ENCODE measurements at places on chromosomes 2 and 18.

DNA sequence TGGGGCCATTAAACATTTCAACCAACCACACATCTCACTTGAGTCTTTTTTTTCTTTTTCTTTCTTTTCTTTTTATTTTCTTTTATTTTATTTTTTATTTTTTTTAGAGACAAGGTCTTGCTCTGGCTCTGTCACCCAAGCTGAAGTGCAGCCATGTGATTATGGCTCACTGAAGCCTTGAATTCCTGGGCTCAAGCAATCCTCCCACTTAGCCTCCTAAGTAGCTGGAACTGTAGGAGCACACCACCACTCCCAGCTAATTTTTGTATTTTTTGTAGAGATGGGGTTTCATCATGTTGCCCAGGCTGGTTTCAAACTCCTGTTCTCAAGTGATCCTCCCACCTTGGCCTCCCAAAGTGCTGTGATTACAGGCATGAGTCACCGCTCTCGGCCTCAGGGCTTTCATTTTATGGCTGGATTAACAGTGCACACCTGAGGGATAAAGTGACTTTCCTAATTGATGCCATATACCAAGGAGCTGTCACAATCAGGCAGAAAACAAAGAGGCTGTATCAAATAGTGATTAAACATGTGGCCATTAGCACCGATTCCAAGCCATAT, 21.5 kb downstream of the KIAA2012 start:
- DNase-seq: no peak

DNA sequence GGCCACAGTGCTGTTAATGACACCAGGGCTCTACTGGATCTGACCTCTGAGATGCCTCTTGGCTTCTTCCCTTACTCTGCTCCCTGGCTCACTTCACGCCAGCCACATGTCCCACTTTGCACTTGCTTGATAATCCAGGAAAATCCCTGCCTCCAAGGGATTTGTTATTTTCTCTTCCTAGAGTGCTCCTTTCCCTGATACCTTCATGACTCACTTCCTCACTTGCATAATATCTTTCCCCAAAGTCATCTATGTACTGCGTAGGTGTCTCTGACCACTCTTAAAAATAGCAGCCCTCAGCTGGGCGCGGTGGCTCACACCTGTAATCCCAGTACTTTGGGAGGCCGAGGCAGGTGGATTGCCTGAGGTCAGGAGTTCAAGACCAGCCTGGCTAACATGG, 572.3 kb downstream of the PLCL1 start:
- DNase-seq: no peak

GRCh38 chr2:201171259-201171814, 11.6 kb upstream of the CASP10 start:
- no peak for DNase-seq

- no peak for DNase-seq
These were observed 38.1 kb downstream of the AFTPH start for GRCh38 chr2:64562148-64562784.

DNA sequence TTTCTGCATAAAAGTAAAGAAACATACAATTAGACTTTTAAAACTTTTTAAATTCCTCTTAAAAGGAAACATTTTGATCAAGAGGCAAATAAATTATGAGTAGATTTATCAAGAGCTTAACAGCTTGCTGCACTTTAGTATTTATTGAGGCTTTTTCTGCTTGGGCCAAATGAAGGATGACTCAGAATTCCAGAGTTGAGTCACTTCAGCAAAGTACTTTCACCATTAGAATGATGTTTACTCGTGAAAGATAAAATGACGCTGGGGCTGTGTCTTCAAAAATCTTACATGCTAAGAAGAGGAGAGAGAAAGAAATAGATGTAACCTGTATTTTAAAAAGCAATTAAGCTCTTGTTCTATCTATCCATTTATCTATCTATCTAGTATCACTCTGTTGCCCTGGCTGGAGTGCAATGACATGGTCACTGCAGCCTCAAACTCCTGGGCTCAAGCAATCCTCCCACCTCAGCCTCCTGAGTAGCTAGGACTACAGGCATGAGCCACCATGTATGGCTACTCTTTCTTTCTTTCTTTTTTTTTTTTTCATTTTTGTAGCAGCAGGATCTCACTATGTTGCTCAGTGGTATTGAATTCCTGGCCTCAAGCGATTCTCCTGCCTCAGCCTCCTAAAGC, 75.3 kb upstream of the RIOK3 start:
- DNase-seq: peak; percentile 80

- peak; percentile 61 for DNase-seq
These were observed 64.4 kb downstream of the NCK2 start for GRCh38 chr2:105809097-105809473.

- DNase-seq: no peak
These were observed 1610.4 kb upstream of the ZEB2 start for GRCh38 chr2:146130290-146130689.

GRCh38 chr2:73156539-73157124, 43.9 kb upstream of the RAB11FIP5 start:
- DNase-seq: peak; percentile 23

DNA sequence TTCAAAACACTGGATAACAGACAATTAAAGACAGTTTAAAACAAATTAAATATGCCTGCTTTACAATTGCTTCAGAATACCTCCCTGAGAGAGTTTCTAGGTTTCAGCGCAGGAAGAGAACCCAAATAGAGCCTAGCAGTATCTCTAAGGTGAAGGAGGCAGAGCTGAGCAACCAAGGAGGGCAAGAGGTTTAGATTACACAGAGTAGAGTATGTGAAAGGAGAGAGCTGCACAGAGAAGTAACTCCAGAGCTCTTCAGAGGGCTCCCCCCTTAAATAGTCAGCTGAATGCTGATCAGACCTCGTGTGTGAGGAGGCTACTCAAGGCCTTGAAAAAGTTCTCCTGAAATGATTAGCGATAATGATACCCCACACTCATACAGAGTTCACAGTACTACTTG, 386.5 kb upstream of the TCF4 start:
- DNase-seq: no peak

- no peak for DNase-seq
These were observed 20.7 kb upstream of the NT5DC4 start for GRCh38 chr2:112699984-112700667.

GRCh38 chr2:196468394-196468793, 171.1 kb upstream of the CCDC150 start:
- DNase-seq: no peak

DNA sequence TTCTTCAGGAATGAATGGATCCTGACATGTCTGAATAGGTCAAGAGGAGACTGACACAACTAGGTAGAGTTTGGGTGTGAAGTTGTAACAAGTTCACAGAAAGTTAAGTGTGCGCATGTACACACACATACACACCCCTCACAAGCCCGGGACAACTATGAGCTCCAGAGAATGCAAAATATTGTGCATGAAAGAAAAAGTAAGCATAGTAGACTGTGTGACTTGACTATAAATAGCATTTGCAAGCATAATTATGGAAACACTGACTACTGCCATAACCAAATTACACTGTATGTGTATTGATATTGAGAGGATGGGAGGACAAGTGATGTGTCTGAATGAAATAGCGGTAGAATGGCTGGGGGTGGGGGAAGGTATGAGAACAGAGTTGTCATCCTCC, 157.1 kb upstream of the NCK2 start:
- DNase-seq: no peak

GRCh38 chr2:74691929-74692328, 37.9 kb downstream of the SEMA4F start:
- no peak for DNase-seq

GRCh38 chr2:235605312-235606003, 111.6 kb downstream of the AGAP1 start:
- no peak for DNase-seq

DNA sequence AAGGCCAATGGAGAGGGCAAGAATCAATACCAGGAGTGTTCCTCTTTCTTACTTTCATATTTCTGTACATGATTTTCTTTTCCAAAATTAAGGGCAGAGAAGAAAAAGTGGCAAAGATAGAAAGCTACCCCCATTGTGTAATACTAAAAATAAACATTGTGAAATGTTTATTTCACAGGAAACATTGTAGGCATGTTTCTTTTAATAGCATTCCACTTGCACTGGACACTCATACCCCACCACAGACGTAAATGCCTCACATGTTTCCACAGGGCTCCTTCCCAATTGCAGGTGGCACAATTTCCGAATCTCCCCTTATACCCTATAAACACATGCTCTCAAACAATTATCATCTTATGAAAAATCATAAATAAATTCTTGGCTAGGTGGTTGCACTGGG, 645.1 kb upstream of the SETBP1 start:
- no peak for DNase-seq

DNA sequence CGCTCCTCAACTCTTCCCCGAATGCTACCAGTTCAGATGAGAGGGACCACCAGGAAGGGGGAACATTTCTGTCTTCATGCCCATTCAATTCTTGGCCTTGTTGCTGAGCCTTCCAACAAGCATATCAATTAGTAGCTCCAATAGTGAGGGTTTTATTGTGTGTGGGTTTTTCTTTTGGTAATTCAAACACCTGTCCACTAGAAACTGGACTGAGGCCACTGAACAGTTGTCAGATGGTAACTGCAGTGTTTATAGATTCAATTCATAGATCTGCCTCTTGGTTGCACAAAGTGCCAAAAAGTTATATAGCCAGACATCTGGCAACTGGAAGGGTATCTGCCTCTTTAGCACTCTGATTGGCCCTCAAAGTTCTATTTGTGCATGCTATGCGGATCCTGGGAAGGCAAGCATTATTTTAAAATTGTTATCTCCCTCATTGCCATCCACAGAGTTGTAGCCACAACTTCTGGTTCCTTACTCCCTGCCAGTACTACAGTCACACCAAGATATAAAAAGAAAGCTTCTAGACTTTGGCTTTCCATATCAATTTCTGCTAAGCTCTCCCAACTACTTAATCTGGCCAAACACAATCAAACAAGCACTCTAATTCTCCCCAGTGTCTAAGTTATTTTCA, 83.3 kb upstream of the ZNF521 start:
- no peak for DNase-seq

DNA sequence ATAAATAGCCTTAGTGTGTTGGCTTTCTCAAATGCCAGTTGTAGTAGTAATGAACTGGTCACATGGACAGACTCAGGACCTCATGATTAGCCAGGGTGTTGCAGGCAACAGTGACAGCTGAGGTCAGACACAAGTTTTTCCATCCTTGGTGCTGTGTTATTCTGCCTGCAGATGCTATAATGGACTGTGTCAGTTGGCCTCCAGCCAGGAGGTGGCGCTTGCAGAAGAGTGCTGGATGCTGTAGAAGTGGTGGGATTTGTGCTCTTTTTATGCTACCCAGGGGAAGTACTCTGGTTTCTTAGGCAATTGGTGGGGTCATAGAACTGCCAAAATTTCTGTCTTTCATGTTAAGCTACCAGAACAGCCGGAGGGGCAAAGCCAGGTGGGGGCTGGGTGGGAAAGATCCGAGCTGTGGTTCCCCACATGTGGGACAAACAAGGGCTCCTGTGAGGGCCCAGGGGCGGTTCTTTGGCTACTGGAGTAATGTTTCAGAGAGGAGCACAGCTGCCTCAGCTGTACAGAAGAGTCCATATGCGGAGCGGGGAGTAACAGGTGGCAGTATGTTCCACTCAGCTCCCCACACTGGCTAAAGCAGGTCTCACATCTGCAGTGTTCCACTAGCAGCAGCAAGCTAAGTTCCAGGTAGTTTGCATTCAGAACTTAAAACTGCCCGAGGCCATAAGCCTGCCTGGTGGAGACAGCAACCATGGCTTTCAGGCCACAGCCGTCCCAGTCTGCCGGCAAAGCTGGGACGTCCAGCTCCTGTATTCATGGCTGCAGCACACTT, 104.4 kb downstream of the GULP1 start:
- no peak for DNase-seq

- DNase-seq: no peak
These were observed 79.6 kb downstream of the GORASP2 start for GRCh38 chr2:171008550-171009205.

GRCh38 chr2:152497481-152498052, 162.6 kb downstream of the FMNL2 start:
- peak; percentile 22 for DNase-seq

GRCh38 chr18:6595666-6596065, 133.8 kb upstream of the ARHGAP28 start:
- no peak for DNase-seq

DNA sequence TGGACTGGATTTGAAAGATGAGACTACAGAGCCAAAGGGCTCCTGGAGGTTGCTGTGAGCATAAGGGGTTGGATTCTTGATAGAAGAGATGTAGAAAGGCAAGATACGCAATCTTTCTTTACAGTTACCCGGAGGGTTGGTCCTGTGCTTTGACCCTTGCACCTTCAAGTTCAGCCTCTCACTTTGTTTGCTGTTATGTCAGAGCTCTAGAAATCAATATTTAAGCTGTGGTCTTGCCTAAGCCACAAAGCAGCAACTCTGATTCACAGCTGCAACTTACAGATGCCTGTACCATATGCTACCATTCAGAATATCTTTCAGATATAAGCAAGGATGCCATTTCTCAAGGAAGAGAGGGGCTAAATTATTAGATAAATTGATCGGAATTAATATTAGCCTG, 943.1 kb upstream of the LRRTM1 start:
- DNase-seq: no peak

DNA sequence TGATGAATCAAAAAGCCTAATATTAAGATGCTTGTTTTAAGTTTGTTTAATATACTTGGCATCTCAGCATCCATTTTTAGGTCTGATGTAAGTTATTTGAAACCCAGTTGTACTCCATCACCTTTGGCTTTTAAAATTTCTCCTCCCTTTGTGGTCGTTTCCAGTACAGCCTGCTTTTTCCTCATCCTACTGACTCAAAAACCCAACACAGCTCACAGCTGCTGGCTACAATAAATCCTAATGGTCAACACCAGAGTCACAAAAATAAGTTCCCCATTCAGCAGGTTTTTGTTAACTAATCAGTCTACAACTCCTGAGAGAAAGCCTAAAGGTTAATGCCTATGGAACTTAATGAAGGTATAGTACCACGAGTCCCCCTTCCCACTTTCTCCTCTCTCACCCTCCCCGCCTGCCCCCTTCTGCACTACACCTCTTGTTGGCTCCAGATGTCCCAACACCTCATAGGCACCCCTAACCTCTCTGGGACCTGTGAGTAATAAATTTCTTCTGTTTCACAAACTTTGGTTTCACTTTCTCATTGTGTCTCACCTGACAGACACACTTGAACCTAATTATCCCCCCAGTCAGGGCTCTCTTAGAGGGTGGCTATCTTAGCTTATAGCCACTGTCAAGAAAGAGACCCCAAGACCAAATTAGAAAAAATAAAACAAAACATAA, 148.6 kb downstream of the GALNT1 start:
- no peak for DNase-seq

GRCh38 chr2:111032721-111033429, 87.8 kb upstream of the BCL2L11 start:
- DNase-seq: no peak

DNA sequence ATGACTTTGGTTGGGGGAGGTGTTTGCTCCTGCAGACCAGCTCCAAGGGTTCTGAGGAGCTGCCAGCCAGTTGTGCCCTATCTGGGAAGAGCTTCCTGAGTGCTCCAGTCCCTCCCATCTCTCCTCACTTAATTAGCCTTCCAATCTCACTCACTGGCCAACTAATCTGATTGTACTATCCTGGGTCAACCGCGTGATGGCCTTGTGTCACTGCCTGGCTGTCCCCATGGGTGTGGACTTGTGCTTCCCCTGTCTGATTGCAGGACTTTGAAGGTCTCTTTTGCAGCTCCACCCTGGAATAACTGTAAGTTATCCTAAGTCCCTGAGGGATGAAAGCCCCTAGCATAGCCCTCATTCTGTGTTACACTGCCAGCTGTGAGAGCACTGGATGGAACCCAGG, 65.0 kb downstream of the SLC4A5 start:
- DNase-seq: no peak
